ENCODE measurements at places on chromosomes 4 and X. TPM values are rescaled to one million over a fixed set of nuclear protein-coding genes. Genes with fewer than 3 reads are reported as not detected.

- H3K27ac ChIP-seq, result no peak overlapping the region
- H3K4me3 ChIP-seq, result no peak overlapping the region
- no peak for DNase-seq
- H3K27me3 ChIP-seq, result no peaks in the 10 kb centered on the region
Observed at GRCh38 chr4:166675411-166675810, 558.9 kb downstream of the SPOCK3 start.

DNA sequence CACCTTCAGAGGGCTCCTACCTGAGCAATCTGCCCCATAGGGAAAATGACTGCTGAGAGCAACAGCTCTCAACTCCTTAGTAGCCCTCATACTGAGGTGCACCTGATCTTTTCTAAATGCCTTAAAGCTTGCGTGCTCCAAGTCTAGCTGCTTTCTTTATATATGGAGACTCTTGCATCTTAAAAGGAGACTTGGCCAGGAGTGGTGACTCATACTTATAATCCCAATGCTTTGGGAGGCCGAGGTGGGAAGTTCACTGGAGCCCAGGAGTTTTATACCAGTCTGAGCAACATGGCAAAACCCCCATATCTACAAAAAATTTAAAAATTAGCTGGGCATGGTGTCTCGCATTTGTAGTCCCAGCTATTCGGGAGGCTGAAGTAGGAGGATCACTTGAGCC is 78.1 kb upstream of the TRIM2 start:
- H3K4me3 ChIP-seq, result no peak overlapping the region
- no peaks in the 10 kb centered on the region for H3K36me3 ChIP-seq
- DNase-seq, result no peak
- peaks cover 2% of the 10 kb centered on the region for H3K4me1 ChIP-seq
- peaks cover 19% of the 10 kb centered on the region for H3K27me3 ChIP-seq

GRCh38 chrX:78595901-78596502 is 63.1 kb downstream of the RTL3 start:
- DNase-seq, result no peak
- H3K4me3 ChIP-seq, result no peak overlapping the region
- H3K36me3 ChIP-seq, result peaks cover 4% of the 10 kb centered on the region

The IBSP gene
- not detected for total RNA-seq

The TMSB15A gene
- total RNA-seq, result 0.37 TPM

- no peak overlapping the region for H3K27ac ChIP-seq
- no peak overlapping the region for H3K4me3 ChIP-seq
- H3K4me1 ChIP-seq, result no peaks in the 10 kb centered on the region
- no peak for DNase-seq
Observed at GRCh38 chr4:155693015-155693663, 26.5 kb downstream of the GUCY1A1 start.

DNA sequence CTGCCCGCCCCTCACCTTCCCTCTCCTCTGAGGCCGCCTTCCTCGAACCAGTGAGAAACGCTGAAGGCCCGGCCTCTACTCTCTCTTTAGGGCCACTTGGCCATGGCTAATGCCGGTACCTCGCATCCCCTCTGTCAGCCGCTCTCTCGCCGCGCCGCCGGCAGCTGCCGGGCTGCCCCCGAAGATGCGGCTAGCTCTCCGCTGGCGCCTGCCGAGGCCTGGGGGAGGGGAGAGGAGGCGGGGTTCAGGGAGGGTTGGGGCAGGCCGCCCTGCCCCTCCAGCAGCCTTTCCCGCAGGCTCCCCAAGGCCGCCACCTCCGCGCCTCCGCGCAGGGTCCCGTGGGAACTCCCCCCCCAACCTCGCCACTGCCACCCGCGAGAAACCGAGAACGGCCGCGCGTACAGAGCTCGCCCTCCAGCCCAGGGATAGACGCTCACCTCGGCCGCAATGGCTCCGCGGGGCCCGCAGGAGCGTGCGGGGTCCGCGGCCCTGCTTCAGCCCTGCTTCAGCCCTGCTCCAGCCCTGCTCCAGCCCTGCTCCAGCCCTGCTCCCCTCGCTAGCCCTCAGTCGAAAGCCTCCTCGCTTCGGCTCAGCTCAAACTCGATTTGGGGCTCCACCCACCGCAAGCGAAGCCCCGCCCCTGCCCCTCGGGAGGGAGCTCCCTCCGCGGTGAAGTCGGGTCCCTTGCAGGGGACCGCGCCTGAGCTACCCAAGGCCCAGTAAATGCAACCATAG is at the start of gene HUWE1:
Gene HUWE1, minus strand, starts transcription at position 569 of the 735 bp plus-strand sequence. CDS start 32,612 bp downstream, outside the sequence.
- peak; percentile 79 for DNase-seq
- peaks cover 33% of the 10 kb centered on the region for H3K36me3 ChIP-seq
- H3K4me1 ChIP-seq, result peaks cover 32% of the 10 kb centered on the region
- H3K27ac ChIP-seq, result peak within 1 kb of the TSS; percentile 93
- peak within 1 kb of the TSS; percentile 94 for H3K4me3 ChIP-seq
- H3K27me3 ChIP-seq, result no peaks in the 10 kb centered on the region

All from activated T-helper 2 cell treated with anti-CD3 and anti-CD28 coated beads, Interferon-gamma antibody, Interleukin-2, Interleukin-4, amounts not matched to agents 10 μg/mL and 5 μg/mL and 100 μg/mL, durations not matched to agents 14 hours and 24 hours and 36 hours (primary cell).